Osteocyte (in vitro differentiated cells): ENCODE measurements at places on chromosomes 3 and 15.

- no peak for DNase-seq
Measured at GRCh38 chr3:8886546-8886945, 76.7 kb downstream of the RAD18 start.

GRCh38 chr3:62632510-62633294 is 242.5 kb downstream of the CADPS start:
- DNase-seq: no peak

DNA sequence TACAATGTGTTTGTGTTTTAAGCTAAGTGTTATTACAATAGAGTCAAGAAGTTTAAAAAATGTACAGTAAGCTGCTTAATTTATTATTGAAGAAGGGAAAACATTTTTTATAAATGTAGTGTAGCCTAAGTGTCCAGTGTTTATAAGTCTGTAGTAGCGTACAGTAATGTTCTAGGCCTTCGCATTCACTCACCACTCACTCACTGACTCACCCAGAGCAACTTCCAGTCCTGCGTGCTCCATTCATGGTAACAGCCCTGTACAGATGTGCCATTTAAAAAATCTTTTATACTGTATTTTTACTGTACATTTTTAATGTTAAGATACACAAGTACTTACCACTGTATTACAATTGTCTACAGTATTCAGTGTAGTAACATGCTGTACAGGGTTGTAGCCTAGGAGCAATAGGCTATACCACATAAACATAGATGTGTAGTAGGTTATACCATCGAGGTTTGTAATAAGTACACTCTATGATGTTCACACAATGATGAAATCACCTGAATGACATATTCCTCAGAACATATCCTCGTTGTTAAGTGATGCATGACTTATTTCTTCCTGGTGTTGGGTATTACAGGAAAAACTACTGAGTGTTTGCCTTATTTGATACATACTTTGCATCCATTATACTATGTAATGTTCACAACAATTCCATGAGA is 156.6 kb upstream of the NUDT16 start:
- no peak for DNase-seq

DNA sequence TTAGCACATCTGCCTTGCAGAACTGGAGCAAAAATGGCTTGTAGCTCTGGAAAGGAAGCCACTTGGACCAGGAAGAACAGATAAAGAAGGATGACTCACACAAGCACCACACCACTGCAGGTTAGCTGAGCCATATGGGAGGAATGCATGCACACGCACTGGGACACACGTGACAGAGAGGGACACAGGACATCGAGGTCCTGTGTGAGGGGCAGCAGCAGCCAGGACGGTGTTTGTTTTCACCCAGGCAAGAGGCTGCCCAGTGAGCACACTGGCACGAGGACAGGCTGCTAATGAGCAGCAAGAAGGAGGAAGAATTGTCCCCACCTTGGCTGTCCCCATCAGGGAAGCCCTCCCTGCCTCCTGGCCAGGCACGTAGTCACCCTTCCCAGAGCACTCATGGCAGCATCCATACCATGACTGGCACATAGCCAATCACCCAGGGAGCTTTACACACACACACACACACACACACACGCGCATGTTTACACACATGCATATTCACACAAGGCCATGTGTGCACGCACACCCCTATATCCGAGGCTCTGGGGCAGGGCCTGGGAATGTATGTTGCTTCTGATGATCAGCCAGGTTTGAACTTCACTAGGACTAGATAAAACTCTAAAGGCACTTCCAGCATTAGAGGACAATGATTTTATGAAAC is 24.0 kb upstream of the SPTBN5 start:
- DNase-seq: no peak

DNA sequence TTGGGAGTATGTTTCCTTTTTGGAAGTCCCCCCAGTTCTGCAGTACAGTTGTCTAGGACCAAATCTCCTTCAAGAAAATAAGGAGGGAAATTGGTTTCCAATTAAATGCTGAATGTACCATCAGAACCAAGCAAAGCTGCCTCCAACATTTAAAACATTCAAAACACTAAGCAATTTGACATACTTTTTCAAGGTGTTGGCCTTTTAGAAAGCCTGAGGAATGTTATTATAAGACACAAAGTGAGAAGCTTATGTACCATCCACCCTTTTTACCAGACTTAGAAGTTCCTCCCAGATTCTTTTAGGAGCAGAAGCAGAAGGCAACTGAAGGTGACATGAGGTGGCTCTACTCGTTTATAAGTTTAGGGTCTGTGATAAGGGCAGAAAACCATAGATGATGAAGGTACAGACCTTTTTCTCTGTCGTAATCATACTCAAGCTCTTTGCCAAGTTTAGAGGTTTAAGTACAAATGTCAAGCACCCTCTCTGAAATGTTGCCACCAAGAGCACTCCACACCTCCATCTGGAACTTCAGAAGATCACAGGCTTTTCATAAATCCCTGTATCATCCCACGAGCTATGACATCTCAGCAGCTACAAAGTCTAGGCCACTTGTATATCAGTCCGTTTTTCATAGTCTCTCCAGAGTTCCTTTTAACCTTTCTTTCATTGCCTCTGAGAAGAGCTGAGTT is 282.5 kb upstream of the THBS1 start:
- no peak for DNase-seq

GRCh38 chr3:36210840-36211651 is 169.3 kb upstream of the STAC start:
- DNase-seq: no peak

DNA sequence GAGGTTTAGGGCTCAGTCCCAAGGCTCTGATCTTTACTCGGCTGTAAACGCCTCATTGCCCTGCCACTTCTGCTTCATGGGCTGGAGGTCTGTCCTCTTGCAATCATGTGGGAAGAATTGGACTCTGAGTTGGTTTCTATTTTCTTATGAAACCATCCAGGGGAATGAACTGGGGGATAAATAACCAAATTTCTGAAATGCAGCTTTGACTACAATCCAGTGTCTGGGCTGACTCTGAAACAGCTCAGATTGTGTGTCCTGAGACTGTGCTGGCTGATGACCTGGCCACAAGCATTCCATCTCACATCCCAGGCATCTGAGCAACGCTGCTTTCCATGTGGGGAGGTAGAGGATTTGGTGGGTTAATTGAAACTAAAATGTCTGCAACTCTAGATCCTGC is 71.0 kb upstream of the GALNT15 start:
- DNase-seq: no peak

GRCh38 chr3:120462409-120462959 is 11.7 kb upstream of the FSTL1 start:
- DNase-seq: no peak

DNA sequence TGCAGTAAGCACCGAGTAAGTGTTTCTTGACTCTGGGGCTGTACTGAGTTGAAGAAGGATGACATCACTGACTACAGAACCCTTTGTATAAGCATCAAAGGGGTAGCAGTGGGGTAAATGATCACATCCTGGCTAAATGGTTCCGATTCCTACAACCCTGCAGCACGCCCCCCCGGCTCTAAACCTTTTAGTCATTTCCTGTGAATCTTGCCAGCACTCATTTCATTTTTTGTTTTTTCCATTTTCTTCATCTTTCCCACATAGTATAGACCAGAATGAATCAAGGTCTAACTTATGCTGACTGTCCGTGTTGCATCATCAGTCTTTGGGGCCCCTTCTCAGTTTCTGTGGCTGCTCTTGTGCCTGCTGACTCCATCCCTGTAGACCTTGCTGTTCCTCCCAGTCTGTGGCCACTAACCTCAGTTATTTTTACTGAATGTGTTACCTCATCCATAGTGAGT is 383.1 kb upstream of the TPRG1 start:
- DNase-seq: no peak

DNA sequence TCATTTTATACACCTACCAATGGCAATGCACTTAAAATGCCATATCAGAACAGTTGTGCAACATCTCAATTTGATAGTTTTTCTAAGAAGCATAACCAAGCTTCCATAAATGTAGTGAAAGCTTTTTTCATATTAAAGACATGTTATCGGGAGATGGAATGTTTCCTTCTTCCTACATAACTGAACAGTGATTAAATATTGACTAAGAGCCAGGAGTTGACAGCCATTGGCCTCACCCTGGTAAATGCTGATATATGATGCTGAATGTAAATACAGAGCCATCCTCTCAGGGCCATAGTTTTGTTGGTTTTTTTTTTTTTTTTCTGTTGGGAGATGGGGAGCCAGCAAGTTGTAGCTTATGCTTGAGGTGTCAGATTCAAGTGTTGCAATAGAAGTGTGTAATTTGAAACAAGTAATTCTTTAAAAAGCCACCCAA is 203.3 kb upstream of the IL12A start:
- no peak for DNase-seq

GRCh38 chr15:29677871-29678461 is 144.3 kb downstream of the TJP1 start:
- peak; percentile 62 for DNase-seq

DNA sequence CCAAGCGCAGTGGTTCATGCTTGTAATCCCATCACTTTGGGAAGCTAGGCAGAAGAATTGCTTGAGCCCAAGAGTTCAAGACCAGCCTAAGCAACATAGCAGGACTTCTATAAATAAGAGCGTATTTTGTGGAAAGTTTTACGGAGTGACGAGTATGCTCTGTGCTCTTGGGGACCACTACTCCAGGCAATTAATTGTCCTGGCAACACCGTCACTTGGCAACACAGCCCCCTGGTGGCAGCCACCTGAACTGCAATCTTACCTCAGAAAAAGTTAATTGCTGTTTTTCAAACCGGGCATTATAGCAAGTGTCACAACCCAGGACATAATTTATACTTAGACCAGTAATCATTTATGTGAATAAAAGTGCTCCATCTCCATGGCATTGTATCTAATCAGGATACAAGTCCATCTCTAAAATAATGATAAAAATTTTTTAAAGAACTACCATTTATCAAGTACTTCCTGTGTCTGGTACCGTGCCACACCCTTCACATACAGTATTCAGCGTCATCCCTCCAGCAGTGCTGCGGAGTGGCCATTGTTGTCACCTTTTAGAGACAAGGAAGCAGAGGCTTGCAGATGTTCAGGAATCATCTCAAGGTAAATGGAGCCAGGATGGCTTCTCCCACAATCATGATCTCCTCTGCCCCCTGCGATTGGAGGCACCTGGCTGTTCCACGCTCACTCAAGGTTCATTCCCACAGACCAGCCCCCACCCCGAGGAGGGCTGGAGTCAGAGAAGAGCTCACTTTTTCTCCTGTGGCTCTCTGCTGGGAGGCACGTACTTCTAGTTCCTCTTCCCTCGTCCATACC is 34.5 kb downstream of the PLA2G4D start:
- DNase-seq: peak; percentile 86
